Activated naive CD4-positive, alpha-beta T cell (primary cell): ENCODE measurements at places on chromosomes 11 and 22.

DNA sequence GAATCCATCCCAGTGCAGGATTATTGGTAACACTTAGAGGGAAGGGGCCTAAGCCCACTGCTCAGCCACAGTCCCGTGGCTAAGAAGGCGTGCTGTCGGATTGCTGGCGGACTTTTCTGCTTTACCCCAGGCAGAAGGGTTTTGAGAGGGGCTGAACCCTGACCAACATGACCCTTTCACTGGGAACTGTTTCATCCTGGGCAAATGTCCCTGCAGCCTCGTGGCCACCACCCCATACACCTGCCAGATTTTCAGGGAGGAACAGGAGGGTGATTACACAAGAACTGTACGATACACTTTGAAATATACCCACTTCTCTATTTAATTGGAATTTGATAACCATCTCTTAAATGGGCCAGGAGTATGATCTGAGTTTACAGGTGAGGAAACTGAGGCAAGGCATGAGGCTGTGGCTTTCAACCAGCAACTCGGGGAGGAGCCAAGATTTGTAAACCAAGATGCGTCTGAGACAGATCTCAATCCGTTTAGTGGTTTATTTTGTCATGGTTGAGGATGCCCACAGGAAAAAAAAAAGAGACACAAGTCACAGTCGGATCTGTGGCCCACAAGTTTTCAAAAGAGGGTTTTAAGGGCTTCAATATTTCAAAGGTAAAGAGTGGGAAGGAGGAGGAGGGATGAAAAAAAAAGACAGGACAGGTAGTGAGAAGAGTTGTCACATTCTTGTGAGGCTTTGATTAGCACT is 6.1 kb upstream of the APOL3 start:
- no peak for DNase-seq

GRCh38 chr11:32198053-32198452 is 107.2 kb downstream of the RCN1 start:
- no peak for DNase-seq

DNA sequence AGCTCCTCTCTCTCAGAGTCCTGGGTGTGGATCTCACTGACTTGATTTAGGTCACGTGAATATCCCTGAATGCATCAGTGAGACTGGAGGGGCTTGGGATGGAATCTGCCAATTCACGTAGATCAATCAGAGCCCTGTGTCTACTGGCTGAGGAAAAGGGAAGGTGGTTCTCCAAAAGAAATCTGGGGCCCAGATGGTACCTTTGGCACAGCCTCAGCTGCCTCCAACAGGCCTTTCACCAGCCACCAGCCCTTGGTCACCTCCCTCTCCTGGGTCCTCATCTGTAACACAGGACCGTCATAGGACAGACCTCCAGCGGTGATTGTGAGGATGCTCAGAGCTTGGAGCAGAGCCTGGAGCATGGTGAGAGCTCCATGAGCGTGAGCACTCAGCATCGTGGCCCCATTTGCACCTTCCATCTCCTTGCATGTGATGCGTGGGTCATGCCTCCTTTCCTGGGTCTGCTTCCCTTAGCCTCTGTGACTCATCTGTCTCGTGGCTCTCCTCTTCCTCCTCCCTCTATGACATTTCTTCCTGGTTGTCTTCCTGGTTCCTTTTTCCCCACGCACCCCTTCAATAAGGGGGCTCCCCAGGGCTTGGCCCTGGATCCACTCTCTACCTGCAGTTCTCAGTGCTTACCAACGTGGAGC is 7.5 kb upstream of the MIEF1 start:
- DNase-seq: no peak

DNA sequence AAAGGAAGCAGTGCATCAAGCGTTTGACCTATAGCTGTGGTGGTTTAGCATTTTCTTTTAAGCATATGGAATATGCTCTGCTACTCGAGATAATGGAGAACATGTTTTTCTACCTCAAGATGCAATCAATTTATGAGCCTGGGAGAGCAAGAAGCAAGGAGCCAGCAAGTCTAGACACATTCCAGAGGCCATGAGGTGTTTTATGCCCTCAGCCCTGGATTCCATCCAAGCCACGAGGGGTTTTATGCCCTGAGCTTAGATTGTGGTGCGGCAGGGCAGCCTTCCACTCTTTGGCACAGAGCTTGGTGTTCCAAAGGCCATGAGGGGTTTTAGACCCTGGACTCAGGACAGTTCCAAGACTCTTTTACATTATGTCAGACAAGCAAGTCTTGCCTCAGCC is 11.7 kb upstream of the DNAJB13 start:
- no peak for DNase-seq

DNA sequence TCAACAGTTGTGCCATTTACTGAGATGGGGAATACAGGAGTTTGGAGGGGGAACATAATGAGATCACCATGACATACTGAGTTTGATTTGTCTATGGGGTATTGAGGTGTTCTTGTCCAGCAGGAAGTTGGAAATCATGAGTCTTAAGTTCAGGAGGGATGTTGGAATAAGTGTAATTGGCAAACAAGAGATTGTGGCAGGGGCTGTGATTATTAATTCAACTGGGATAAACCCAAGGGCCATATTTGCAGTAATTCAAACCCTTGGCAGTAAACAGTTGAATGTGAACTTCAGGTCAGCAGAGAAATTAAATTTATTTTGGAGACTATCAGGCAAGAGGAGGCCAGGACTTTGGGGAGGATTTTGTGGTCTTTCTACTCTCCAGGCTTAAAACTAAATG is 33.4 kb downstream of the ADM start:
- DNase-seq: no peak

GRCh38 chr22:35835267-35835997 is 117.8 kb downstream of the APOL5 start:
- DNase-seq: no peak

DNA sequence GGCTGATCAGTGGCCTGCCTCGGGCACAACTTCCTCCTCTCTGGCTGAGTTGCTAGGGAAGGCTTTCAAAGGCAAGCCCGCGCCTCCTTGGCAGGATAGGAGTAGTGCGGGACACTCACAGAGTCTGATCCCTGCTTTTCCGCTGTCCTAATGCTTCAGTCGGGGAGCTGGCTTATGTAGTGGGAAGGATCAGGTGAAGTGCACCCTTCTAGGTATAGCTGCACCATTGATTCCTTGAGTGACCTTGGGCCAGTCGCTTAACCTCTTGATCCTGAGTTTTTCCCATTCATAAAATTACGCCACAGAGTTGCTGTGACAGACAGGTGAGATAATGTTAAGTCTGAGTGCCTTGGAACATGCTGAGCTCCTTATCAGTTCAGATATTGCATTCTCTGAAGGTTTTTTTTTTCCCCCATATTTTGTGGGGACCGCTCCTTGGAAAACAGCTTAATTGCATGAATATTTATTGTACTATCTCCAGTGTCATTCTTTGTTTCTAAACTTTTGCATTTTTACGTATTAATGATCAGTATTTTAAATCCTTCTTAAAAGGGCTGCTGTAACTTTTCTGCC is 961 bp downstream of the IPO7 start:
- DNase-seq: no peak

GRCh38 chr11:112809429-112809828 is 151.8 kb upstream of the NCAM1 start:
- DNase-seq: no peak

GRCh38 chr11:104784684-104785460 is 113.4 kb downstream of the CASP12 start:
- no peak for DNase-seq

DNA sequence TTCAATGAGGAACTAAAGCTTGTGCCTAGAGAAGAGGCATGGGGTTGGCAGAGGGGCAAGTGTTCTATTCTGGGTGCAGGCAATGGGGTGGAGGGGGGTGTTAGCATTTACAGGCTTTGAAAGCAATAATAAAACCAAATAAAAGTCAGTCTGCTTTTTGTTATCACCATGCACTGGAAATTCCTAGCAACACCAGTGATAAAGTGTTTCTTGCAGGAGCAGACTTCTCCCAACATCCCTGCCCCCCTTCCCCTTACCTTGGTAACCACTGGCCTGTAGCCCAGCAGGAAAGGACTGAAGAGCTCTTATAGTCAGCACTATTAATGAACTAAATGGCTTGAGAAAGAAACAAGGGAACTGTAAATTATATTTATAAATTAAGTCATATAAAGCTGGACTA is 65.2 kb upstream of the SESN3 start:
- no peak for DNase-seq

DNA sequence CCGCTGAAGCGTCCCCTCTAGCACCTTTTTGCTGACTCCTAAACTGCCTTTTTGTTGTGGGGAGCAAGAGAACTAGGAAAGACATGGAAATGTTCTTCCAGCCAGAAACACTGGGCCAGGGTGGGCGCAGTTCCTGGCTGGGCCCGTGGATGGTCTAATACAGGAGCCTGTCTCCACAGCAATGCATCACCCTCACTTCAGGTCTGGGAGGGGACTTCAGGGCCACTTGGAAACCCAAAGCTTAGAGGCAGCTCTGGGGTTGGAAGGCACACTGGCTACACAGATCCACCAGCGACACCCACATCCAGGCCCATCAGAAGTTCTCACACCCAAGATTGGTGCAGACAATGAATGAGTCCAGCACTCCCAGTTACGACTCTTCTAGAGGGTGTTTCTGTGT is 120.3 kb downstream of the ETS1 start:
- no peak for DNase-seq

- no peak for DNase-seq
Measured at GRCh38 chr22:44627521-44628139, 74.4 kb upstream of the PRR5 start.

- DNase-seq: no peak
Measured at GRCh38 chr11:70407814-70408213, 9.5 kb downstream of the CTTN start.

DNA sequence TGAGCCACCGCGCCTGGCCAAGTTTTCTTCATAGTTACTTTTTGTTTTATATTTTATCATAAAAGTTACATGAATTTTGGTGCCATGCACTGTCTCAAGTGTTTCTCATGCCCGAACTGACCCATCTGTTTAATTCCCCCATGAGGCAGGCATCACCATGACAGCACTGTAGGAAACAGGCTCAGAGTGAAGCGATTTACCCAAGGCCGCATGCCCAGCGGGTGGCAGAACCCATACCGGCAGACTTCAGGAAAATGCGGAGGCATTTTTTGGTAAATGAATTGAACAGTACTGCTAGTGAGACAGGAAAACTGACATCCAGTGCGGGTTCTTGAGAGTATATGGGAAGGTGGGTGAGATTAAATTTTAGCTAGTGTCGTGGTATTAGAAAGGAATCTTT is 19.0 kb downstream of the CECR2 start:
- no peak for DNase-seq

GRCh38 chr22:27094633-27095308 is 437.4 kb downstream of the MIAT start:
- no peak for DNase-seq

DNA sequence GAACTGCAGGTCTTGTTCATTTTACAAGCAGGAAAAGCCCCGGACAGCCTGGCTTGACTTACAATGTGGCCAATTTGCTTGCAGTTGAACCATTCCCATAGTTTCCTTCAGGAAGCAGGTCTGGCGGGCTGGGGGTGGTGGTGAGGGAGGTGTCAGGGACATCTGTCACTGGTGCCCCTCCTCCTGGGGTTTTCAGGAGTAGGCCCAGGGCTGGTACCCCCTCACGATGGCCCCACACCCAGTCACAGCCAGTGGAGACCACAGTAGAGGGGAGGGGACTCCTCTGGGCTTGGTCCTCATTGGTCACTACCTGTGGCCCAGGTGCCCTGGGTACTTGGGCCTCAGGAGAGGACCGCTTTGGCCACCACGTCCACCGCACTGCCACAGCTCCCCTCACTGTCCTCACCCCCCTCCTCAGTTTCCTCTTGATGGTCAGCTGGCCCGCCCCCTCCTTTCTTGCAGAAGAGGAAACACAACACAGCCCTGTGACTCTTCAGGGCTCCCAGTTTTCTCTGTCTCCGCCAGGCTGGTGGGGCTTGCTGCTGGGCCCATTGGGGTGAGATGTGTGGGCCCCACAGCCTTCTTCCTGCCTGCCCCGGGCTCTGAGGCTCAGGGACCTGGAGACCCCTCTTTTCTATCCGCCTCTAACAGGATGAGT is 39.8 kb upstream of the SHISAL1 start:
- no peak for DNase-seq

DNA sequence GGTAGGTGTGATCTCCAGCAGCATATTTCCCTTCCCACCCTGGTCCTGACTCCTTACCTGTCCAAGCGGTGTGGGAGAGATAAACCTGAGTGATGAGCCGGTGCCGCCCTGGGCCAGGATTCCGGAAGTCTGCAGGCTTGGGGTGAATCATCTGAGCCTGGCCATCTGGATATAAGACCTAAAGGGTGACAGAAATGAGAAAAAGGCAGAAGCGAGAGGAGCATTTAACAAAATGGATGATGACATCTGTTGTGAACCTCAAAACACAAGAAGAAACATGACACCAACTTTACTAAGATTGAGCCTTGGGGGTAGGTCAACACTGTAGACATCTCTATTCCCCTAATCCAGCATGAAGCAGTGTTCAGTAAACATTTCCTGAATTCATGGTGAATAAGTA is 62.8 kb downstream of the AAMDC start:
- DNase-seq: no peak

GRCh38 chr22:49796596-49797270 is 30.9 kb downstream of the BRD1 start:
- DNase-seq: no peak

- DNase-seq: no peak
Measured at GRCh38 chr11:130832566-130833425, 83.5 kb downstream of the SNX19 start.

- no peak for DNase-seq
Measured at GRCh38 chr22:49112661-49113626, 714.7 kb downstream of the BRD1 start.

GRCh38 chr22:44736581-44737405 is 15.6 kb upstream of the ARHGAP8 start:
- no peak for DNase-seq

DNA sequence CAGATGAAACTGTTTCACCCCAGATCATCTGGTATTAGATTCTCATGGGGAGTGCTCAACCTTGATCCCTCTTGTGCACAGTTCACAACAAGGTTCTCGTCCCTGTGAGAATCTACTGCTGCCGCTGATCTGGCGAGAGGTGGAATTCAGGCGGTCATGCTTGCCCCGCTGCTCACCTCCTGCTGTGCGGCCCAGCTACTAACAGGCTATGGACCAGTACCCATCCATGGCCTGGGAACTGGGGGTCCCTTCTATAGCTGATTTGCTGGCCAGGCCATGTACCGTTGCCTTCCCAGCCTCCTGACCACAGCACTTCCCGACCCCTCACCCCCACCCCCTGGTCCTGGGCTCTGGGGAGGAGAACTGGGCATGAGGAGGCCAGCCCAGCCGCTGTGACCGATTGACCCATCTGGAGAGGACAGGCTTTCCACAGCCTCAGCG is 2.6 kb downstream of the PHLDA2 start:
- DNase-seq: no peak

- DNase-seq: no peak
Measured at GRCh38 chr22:47275605-47276449, 513.4 kb downstream of the TBC1D22A start.

DNA sequence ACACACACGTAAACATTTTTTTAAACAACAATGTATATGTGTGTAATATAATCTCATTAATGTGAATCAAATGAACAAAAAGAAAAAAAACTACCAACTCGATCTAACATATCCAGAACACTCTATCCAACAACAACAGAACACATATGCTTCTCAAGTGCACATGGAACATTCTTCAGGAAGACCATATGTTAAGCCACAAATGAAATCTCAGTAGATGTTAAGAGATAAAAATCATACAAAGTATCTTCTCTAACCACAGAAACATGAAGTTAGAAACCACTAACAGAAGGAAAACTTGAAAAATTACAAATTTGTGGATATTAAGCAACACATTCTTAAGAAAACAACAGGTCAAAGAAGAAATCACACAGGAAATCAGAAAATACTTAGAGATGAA is 25.5 kb upstream of the TMEM45B start:
- DNase-seq: no peak

- no peak for DNase-seq
Measured at GRCh38 chr11:73752216-73752867, 8.5 kb downstream of the RAB6A start.
